Naive thymus-derived CD4-positive, alpha-beta T cell (primary cell): ENCODE measurements at places on chromosomes 4 and X.

DNA sequence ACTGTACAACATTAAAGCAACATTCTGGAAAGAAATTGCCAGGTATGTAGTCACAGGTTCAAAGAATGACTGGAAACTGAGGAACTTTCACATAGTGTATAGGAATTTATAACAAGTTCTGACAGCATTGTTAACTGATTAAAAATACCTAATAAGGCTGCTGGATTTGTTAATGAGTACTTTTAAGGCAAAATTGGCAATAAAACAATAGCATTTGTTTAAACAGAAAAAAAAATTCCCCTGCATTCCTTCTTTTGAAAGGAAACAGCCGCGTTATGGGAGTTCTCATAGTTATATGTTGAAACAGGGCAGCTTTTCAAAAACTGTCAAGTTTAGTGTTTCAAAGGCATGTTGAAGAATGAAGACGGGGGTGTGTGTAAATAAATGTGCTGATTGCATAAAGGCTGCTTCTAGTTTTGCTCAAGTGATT lies 282.5 kb upstream of the FAT1 start:
- no peak for DNase-seq

- DNase-seq = no peak
These were observed 317.4 kb downstream of the ASMT start for GRCh38 chrX:1932231-1932630.

DNA sequence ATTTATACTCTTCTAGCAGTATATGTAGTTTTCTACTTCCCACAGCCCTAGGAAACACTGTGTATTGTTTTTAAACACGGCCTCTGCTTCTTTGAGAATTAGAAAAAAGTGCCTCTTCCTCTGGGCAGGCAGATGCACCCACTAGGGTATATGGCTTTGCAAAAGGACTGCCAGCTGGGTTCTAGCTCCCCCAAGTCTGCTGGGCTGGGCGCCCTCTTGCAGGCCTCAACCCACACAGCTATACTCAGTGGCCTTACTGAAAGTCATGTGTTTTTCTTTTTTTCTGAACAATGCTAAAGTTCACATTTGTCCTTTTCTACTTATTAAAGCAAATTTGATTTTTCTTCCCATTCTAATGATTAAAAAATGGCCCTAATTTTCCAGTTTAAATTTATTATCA lies 35.5 kb upstream of the BMPR1B start:
- no peak for DNase-seq

GRCh38 chr4:174427571-174428140 lies 94.6 kb downstream of the HPGD start:
- no peak for DNase-seq

GRCh38 chr4:72582853-72583252 lies 13.8 kb upstream of the ADAMTS3 start:
- DNase-seq = no peak

DNA sequence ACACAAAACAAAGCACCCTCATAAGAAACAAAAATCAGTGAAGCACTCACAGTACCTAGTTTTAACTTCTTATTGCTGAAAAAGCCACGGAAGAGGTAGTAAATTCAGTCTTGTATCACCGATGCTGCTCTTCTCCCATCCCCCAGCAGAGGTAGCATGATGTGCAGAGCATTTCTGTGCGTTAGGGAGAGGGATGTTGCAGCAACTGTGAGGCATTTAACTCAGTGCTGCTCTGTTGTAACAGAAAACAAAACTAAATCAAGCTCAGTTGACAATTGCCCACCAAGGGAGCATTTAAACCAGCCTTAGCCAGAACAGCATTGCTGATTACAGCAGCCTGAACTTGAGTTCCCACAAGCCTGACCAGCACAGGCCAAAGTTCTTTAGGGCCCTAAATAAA lies 1279.7 kb upstream of the ADGRL3 start:
- DNase-seq = no peak

- DNase-seq = no peak
These were observed 94.1 kb upstream of the ACSL4 start for GRCh38 chrX:109826954-109827708.
